ENCODE measurements at places on chromosomes 2 and 18.

- no peak overlapping the region for H3K4me3 ChIP-seq
- peaks cover 3% of the 10 kb centered on the region for H3K4me1 ChIP-seq
- no peaks in the 10 kb centered on the region for H3K36me3 ChIP-seq
- DNase-seq, result no peak
- H3K27ac ChIP-seq, result no peak overlapping the region
- no peaks in the 10 kb centered on the region for H3K27me3 ChIP-seq
These were observed 488.8 kb upstream of the RAB6C start for GRCh38 chr2:129490641-129491040.

GRCh38 chr2:20525041-20526035 lies 78.5 kb downstream of the RHOB start:
- no peak for DNase-seq
- no peak overlapping the region for H3K27ac ChIP-seq
- H3K36me3 ChIP-seq, result no peaks in the 10 kb centered on the region
- H3K4me3 ChIP-seq, result peak overlapping the region; percentile 35
- H3K27me3 ChIP-seq, result no peaks in the 10 kb centered on the region

DNA sequence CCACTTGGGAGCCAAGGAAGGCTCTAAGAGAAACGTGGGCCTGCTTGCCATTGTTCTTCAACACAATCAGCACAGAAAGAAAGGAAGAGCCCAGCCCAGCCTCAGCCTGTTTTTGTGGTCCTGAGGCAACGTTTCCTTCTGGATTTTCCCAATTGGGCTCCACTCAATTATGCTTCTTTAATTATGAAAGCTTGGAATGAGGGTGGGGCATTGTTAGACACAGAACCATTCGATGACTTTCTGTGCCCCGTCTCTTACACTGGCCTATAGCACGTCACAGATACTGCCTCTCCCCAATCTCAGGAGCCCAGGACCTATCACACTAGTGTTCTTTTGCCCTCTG lies 207.4 kb downstream of the ZFP36L2 start:
- no peak overlapping the region for H3K4me3 ChIP-seq
- no peaks in the 10 kb centered on the region for H3K27me3 ChIP-seq
- no peak overlapping the region for H3K27ac ChIP-seq
- H3K4me1 ChIP-seq, result peaks cover 9% of the 10 kb centered on the region
- H3K36me3 ChIP-seq, result no peaks in the 10 kb centered on the region

DNA sequence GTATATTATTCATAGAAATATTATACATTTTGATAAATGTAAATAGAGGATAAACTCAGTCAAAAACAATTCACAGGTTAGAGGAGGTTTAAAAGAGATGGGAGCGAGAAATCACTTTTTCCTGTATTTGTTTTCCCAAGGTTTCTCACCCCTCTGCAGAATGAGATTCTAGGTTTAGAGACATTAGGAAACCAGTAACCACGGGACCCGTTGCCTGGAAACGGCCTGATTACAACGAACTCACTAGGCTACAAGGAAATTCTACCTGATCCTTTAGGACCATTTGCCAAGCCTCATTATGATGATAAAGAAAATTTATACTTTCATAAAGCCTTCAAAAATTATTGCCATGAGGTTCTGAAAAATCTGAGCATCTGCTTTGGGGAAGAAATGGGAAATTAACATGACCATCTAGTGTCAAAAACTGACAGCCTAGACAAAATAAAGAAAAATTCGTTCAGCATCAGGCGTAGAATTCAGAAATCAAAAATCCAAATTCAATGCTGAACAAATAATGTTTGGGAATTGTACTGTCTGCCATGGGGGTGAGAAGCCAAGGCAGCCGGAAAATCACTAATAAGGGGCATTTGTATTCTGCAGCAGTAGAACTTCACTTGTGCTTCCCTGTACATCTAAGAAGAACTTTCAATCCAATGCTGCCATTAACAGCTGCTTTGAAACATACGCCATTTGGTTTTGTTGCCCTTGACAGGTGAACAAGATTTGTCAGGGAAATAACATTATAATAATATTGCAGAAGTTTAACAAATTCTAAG lies 262.3 kb downstream of the NRXN1 start:
- DNase-seq, result no peak
- peaks cover 4% of the 10 kb centered on the region for H3K4me1 ChIP-seq
- H3K4me3 ChIP-seq, result no peak overlapping the region
- no peaks in the 10 kb centered on the region for H3K36me3 ChIP-seq
- no peak overlapping the region for H3K27ac ChIP-seq

DNA sequence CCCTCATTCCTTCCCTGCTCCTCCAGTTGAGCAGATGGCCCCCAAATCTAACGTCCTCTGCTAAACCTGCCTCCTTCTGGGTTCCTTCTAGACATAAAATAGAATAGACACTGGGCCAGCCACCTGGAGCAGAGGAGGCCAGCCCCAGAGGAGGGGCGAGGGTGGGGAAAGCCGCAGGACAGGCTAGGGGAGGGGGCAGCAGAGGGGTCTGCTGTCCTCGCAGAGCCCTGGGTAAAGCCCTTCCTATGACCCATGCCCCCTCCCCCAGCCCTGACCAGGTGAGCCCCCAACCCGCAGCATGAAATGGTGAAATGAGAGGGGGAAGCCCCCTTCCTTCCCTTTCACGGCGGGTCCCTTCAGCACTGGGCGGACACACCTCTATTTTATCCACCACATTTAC lies 7.8 kb downstream of the MFSD2B start:
- no peak overlapping the region for H3K4me3 ChIP-seq
- DNase-seq, result no peak
- no peak overlapping the region for H3K27ac ChIP-seq
- H3K36me3 ChIP-seq, result peaks cover 8% of the 10 kb centered on the region

DNA sequence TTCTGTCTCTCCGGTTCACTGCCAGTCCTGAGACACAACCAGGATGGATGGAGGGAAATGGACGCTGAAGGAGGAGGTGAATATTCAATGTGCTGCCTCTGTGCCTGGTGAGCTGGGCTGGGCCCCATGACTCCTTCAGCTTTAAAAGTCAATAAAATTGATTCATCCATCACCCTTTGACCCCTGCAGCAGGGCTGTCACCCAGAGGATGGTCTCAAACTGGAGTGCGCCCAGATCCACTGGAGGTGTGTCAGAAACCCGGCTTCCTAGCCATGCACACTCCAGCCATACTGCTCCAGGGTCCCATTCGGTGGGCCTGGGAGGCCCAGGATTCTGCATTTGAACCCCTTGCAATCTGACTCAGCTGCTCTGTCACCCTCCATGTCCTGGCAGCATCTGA lies 94.1 kb upstream of the BOD1L2 start:
- no peak overlapping the region for H3K27ac ChIP-seq
- H3K27me3 ChIP-seq, result no peaks in the 10 kb centered on the region
- no peaks in the 10 kb centered on the region for H3K36me3 ChIP-seq

- DNase-seq, result no peak
- H3K4me1 ChIP-seq, result no peaks in the 10 kb centered on the region
These were observed 212.0 kb downstream of the SPAG16 start for GRCh38 chr2:213496226-213496625.

GRCh38 chr2:227079726-227080125 lies 84.3 kb downstream of the COL4A4 start:
- H3K36me3 ChIP-seq, result no peaks in the 10 kb centered on the region
- H3K4me1 ChIP-seq, result no peaks in the 10 kb centered on the region
- no peak overlapping the region for H3K27ac ChIP-seq

GRCh38 chr2:182031956-182032355 lies 46.3 kb downstream of the PPP1R1C start:
- H3K4me3 ChIP-seq, result no peak overlapping the region
- H3K27ac ChIP-seq, result no peak overlapping the region
- H3K27me3 ChIP-seq, result no peaks in the 10 kb centered on the region
- no peaks in the 10 kb centered on the region for H3K4me1 ChIP-seq

GRCh38 chr2:48733067-48733503 lies 22.4 kb downstream of the LHCGR start:
- no peak overlapping the region for H3K27ac ChIP-seq
- no peak for DNase-seq
- H3K4me3 ChIP-seq, result no peak overlapping the region
- H3K27me3 ChIP-seq, result no peaks in the 10 kb centered on the region
- peaks cover 6% of the 10 kb centered on the region for H3K4me1 ChIP-seq

- H3K36me3 ChIP-seq, result no peaks in the 10 kb centered on the region
- no peaks in the 10 kb centered on the region for H3K27me3 ChIP-seq
- H3K27ac ChIP-seq, result no peak overlapping the region
- H3K4me3 ChIP-seq, result no peak overlapping the region
- DNase-seq, result no peak
These were observed 488.6 kb downstream of the METTL4 start for GRCh38 chr18:2082676-2083075.

- peak; percentile 31 for DNase-seq
- peak overlapping the region; percentile 97 for H3K4me3 ChIP-seq
- H3K36me3 ChIP-seq, result peaks cover 3% of the 10 kb centered on the region
- H3K4me1 ChIP-seq, result peaks cover 10% of the 10 kb centered on the region
- peak overlapping the region; percentile 67 for H3K27ac ChIP-seq
- no peaks in the 10 kb centered on the region for H3K27me3 ChIP-seq
These were observed 676 bp downstream of the KLHL23 start for GRCh38 chr2:169734169-169734847.

DNA sequence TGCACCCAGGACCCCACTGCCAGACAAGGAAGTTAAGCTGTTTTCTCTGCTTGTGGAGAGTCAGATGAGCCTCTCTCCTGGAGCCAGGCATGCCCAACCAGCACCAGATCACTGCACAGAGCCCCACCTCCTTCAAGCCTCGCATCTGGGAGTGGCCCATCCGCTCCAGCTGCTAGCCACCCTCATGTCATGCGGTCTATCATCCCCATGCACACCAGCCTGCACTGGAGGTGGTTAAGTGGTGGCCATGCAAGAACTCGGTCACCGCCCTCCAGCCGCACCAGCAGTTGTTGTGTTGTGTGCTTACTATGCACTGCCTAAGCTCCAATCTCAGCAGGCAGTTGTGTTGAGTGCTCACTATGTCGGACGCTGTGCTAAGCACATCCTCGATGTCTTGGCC lies 177.9 kb upstream of the SLC14A2 start:
- no peak overlapping the region for H3K27ac ChIP-seq
- no peak for DNase-seq
- H3K27me3 ChIP-seq, result no peaks in the 10 kb centered on the region
- peaks cover 2% of the 10 kb centered on the region for H3K4me1 ChIP-seq
- H3K36me3 ChIP-seq, result no peaks in the 10 kb centered on the region
- no peak overlapping the region for H3K4me3 ChIP-seq

GRCh38 chr2:154133823-154134222 lies 262.1 kb downstream of the GALNT13 start:
- no peak for DNase-seq
- no peaks in the 10 kb centered on the region for H3K36me3 ChIP-seq
- H3K27me3 ChIP-seq, result no peaks in the 10 kb centered on the region
- H3K4me3 ChIP-seq, result no peak overlapping the region
- no peaks in the 10 kb centered on the region for H3K4me1 ChIP-seq

- no peaks in the 10 kb centered on the region for H3K4me1 ChIP-seq
- no peak for DNase-seq
- H3K4me3 ChIP-seq, result no peak overlapping the region
- no peaks in the 10 kb centered on the region for H3K36me3 ChIP-seq
These were observed 43.6 kb upstream of the MAP2 start for GRCh38 chr2:209380293-209380692.

DNA sequence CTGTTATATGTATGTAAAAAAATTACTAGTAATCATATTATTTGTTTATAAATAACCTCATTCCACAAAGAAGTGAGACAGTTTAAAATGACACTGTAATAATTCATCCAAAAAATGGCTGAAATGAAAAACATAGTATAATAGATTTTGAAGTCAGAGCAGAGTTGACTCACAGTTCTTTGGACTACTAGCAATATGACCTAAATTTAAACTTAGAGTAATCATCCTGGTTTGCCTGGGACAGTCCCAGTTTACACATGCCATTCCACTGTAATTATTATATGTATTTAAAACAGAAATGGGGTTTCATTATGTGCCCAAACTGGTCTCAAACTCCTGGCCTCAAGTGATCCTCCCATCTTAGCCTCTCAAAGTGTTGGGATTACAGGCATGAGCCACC lies 48.3 kb downstream of the CCDC88A start:
- no peaks in the 10 kb centered on the region for H3K4me1 ChIP-seq
- no peaks in the 10 kb centered on the region for H3K27me3 ChIP-seq
- no peak overlapping the region for H3K4me3 ChIP-seq
- DNase-seq, result no peak
- H3K36me3 ChIP-seq, result no peaks in the 10 kb centered on the region
- no peak overlapping the region for H3K27ac ChIP-seq

- H3K36me3 ChIP-seq, result no peaks in the 10 kb centered on the region
- no peak overlapping the region for H3K4me3 ChIP-seq
- DNase-seq, result no peak
- H3K27ac ChIP-seq, result no peak overlapping the region
- H3K27me3 ChIP-seq, result no peaks in the 10 kb centered on the region
These were observed 161.0 kb upstream of the ZFP36L2 start for GRCh38 chr2:43387092-43388062.

DNA sequence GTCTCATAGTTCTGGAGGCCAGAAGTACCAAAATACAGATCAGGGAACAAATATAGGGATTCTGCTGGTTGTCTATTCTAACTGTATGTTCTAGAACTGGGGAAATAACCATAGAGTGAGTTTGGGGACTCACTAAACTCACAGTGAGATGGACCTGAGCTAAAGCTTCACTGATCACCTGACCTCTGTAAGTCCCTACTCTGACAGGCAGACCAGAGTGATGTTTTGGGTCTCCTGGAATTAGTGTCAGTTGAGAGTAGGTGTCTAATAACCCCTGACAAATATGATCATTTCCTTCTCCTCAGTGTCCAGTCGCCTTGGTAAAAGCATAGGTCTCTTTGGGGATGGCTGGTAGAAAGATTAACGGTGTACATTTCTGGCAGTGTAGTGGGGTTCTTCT lies 14.2 kb downstream of the PIKFYVE start:
- H3K4me1 ChIP-seq, result no peaks in the 10 kb centered on the region
- peaks cover 15% of the 10 kb centered on the region for H3K36me3 ChIP-seq
- DNase-seq, result no peak

DNA sequence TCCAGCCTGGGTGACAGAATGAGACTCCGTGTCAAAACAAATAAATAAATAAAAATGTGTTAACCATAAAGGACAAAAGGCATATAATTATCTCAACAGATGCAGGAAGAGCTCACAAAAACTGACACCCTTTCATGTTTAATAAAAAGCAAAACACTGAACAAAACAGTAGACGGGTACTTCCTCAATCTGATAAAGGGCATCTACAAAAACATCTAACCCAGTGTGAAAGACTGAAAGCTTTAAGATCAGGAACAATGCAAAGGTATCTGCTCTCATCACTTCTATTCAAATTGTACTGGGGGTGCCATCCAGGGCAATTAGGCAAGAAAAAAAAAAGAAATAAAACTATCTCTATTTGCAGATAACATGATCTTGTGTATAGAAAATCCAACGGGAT lies 11.7 kb upstream of the NCL start:
- no peaks in the 10 kb centered on the region for H3K36me3 ChIP-seq
- no peak overlapping the region for H3K4me3 ChIP-seq
- DNase-seq, result no peak

- no peaks in the 10 kb centered on the region for H3K27me3 ChIP-seq
- no peaks in the 10 kb centered on the region for H3K4me1 ChIP-seq
- H3K36me3 ChIP-seq, result peaks cover 13% of the 10 kb centered on the region
- no peak overlapping the region for H3K4me3 ChIP-seq
- H3K27ac ChIP-seq, result no peak overlapping the region
- DNase-seq, result no peak
These were observed 23.2 kb downstream of the CAB39 start for GRCh38 chr2:230735884-230736283.
